HL-60 (cell line): ENCODE measurements at places on chromosomes 6 and 20.

- no peak for DNase-seq
Observed at GRCh38 chr6:5067305-5067704, 17.8 kb upstream of the PPP1R3G start.

DNA sequence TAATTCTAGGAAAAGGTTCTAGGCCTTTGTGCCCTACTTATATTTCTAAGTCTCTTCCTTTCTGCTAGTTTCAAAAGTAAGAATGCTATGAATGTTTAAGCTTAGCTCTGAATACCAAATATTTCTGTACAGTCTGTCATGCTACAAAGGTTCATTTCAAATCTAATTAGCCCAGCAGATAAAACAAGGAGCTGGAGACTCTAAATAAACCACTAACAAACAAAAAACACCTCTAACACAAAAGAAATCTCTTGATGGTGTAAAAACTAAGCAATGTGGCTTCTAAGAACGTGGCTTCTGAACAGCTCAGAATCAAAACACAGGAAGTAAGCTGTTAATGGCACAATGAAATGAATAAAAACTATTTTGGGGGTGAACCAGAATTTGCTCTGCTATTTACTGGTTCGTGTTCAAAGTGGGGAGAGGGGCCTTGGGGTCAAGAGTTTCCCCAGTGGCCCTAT, 198.3 kb downstream of the BCAS1 start:
- no peak for DNase-seq

DNA sequence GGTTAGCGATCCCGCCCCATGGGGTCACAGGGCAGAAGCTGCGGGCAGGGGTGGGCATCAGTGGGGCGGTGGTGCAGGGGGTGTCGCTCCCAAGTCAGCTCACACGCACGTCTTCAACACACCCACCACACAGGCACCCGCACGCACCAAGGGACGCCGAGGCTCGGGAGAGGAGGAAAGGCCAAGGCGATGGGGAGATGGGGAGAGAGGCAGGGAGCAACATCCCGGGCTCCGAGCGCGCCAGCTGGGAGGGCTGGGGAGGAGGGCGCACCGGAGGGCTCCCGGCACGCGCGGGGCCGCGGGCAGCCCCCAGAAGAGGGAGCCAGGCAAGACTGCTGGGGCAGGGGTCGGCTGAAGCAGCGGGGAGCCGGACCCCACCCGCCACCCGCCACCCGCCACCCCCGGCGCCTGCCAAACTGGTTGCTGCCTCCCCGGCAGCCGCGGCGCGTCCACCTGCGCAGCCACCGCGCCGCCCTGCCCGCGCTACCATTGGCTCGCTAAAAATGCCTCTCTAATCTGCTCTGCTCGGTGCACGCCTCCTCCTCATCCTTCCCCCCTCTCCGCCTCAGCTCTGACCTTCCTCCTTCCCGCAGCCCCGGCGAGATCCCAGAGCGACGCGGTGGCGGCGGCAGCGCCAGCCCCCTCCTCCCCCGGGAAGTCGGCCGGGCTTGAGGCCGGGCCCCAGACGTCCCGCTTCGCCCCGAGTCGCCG, at the start of gene PACSIN1:
Gene PACSIN1, plus strand, starts transcription at position 546 of the 711 bp plus-strand sequence. CDS start 60,230 bp downstream, outside the sequence.
- no peak for DNase-seq

GRCh38 chr6:56756219-56756789, 113.6 kb upstream of the DST start:
- no peak for DNase-seq

- no peak for DNase-seq
Observed at GRCh38 chr6:72260489-72260888, 361.4 kb upstream of the KCNQ5 start.

- no peak for DNase-seq
Observed at GRCh38 chr6:32410906-32411305, 3.9 kb upstream of the BTNL2 start.

DNA sequence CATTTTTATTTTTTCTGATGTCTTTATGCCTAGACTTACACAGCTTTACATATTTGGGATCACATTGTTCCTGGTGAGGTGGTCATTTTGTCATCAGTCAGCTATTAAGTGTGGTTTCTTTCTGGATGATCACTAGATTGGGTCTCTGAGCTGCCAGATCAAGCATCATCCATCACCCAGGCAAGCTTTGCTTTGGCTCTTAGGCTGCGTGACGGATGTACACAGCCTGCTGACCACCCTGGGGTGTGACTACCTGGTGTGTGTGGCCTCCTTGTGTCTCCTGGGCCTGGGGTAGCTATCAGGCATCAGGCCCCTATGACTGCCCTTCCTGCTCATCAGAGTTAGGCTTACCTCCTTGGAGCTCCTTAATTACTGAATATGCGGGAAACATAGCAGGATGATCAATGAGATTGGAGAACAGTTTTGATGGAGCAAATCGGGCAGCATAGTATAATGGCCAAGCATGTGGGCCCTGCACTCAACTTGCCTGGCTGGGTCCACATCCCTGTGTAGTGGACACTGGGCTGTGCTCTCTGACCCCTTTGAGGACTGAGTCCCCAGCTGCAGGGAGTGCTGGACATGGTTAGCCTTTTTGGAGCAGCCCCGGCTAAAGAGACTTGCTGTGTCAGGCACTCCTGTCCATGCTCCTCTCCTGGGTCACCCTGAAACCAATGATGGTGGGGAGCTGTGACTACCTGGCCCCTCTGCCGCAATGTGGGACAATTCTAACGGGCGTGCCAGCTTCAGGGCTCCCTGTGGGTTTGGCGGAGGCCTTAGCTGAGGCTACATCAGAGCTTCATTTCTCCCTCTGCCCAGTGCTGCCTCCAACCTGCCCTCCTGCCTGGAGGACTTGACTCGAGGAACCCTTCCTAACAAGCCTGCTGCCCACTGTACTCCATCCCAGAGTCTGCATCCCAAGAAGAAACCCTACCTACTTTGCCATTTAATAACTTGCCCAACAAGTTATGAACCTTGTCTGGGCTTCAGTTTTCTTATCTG, 8.2 kb downstream of the DAAM2 start:
- DNase-seq = no peak

DNA sequence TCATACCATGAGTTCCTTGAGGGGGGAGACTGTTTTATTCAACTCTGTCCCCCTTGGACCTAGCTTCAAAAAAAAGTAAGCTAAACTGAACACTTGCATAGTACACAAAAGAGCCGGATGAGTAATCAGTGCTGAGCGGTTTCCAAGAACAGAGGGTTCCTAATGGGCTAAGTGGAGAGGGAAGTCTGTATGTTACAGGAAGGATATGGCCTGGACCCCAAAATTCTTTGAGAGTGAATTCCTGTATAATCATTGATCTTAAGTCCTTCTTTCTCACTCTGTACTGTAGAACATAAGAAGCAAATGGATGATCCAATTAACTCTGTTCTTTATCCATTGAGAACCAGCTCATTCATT, 324.7 kb upstream of the CNR1 start:
- no peak for DNase-seq

DNA sequence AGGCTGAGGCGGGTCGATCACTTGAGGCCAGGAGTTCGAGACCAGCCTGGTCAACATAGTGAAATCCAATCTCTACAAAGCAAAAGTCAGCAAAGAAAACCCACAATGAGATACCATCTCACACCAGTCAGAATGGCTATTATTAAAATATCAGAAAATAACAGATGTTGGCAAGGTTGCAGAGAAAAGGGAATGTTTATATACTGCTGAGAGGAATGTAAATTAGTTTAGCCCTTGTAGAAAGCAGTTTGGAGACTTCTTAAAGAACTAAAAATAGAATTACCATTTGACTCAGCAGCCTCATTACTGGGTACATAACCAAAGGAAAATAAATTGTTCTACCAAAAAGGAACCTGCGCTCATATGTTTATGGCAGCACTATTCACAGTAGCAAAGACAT, 16.7 kb upstream of the GCM1 start:
- DNase-seq = no peak

DNA sequence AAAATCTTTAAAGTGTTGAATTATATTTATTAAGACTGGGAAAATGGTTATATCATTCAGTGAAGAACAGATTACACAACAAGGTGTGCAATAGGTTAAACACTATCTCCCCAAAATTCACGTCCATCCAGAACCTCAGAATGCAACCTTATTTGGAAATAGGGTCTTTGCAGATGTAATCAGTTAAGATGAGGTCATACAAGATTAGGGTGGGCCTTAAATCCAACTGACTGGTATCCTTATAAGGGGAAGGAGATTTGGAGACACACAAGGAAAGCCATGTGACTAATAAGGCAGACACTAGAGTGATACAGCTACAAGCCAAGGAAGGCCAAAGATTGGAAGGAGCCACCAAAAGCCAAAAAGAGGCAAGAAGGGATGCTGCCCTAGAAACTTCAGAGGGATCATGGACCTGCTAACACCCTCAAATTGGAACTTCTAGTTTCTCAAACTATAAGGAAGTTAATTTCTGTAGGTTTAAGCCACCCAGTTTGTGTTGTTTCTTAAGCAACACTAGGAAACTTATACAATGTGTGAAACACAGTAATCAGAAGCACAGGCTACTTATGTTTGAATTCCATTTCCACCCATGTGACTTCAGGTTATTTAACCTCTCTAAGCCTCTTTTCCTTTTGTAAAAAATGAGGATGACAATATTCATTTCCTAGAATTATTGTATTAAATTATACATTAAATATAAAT, 16.9 kb downstream of the ILRUN start:
- DNase-seq = no peak

DNA sequence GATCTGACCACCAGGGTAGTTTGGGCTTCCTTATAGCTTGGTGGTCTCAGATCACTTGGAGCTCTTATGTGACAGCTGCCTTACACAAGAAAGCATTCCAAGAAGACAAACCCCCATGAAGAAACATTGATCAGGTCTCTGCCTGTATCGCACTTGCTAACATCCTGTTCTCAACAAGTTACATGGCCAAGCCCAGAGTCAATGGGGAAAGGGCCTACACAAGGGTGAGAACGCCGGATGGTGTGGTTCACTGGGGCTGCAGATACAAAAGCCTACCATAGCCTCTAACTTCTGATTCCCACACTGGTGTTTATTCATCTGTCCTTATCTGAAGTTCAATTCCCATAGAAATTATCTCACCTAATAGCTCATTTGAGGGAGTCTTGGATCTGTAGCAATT, 235.5 kb downstream of the SYNDIG1 start:
- no peak for DNase-seq

DNA sequence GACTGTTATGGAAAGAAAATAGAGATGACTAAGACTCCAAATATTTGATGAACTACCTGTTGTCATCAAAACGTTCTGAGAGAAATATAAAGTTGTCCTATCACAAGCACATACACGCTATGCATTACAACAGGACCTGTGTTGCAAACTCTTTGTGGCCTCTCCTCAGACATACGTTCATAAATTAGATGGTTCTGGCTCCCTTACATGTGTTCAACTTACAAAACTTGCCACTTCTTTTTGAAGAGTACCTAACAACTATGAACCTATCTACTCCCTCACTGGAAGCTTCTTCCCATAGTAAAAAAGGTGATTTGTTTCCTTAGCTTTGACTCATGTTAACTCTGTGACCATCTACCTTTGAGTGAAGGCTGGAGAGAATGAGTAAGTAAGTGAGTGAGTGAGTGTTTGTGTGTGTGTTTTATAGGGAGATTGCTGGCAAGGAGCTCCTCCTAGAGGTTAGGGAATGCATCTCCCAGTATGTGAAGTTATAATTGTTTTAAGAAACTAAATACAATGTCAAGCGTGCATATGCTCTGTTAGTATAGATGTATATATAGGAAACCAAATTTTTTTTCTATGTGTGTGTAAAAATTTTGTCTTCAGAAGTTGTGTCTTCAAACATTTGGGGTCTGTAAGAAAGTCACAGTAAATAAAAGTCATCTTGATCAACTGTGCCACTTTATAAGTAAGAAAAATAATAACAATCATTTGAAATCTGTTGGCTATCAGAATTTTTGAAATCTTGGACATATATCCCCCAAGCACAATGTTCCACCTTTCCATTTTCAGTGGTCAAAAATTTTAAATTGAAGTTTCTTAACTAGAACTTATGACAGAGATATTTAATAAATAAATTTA, 1211.1 kb upstream of the GJE1 start:
- peak; percentile 56 for DNase-seq

GRCh38 chr6:23245572-23245971, 676.2 kb downstream of the HDGFL1 start:
- no peak for DNase-seq

GRCh38 chr6:52305411-52305810, 20.9 kb upstream of the MCM3 start:
- DNase-seq = no peak

DNA sequence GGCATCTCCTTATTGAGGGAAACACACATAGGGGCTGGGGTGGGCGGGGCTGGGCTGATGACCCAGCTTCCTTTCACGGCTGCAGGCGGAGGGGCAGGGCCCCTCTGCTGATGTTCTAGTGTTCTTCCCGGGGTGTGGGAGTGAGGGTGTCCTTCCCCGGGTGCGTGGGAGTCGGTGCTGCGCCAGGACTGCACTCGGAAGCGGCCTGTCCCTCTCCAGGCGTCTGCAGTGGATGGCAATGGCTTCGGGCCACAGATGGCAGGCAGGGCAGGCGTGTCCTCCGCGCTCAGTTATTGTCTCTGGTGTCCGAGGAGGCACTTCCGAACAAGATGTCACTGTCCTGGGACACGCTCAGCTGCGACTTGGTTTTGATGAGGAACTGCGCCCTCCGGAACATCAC, 19.2 kb downstream of the KCNG1 start:
- DNase-seq = no peak

GRCh38 chr6:146498309-146498708, 45.3 kb upstream of the RAB32 start:
- DNase-seq = no peak

GRCh38 chr6:41996997-41997396, 53.3 kb upstream of the TAF8 start:
- DNase-seq = no peak

DNA sequence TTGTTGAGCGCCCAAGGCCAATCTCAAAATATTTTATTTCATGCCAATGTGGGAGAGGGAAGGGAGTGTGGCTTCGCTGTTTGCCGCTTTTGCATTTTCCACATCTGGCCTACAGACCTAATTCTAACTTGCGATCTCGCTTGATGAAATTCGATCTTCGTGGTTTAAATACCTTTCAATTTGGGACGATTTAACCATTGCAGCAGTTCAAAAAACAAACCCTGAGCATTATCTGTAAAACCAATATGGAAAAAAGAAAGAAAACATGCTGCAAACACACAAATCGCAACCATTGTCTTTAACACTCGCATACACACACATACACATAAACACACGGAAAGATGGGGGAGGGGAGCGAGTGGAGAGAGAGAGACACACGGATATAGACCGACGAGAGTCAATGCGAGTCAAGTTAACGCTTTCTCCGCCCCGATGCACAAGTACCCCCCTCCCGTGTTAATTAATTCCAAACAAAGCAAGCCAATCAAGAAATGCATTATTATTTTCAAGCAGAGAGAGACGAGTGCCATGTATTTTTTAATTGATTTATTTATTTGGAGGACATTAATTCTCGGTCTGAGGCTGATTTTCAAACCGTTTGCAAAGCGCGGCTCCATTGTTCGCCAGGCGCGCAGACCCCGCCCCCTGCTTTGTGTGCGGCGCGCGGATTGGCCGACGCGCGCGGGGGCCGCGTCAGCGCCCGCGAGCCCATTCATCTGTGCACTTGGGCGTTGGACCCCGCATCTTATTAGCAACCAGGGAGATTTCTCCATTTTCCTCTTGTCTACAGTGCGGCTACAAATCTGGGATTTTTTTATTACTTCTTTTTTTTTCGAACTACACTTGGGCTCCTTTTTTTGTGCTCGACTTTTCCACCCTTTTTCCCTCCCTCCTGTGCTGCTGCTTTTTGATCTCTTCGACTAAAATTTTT, at the start of gene MARCKS:
Gene MARCKS, plus strand, starts transcription at position 721 of the 931 bp plus-strand sequence. CDS start 401 bp downstream, outside the sequence.
- DNase-seq = no peak
